NCI-H1105 (cell line): ENCODE measurements at places on chromosomes 1 and 21.
A peak's percentile ranks its signal among the peaks of the same experiment; 100 is the strongest.

DNA sequence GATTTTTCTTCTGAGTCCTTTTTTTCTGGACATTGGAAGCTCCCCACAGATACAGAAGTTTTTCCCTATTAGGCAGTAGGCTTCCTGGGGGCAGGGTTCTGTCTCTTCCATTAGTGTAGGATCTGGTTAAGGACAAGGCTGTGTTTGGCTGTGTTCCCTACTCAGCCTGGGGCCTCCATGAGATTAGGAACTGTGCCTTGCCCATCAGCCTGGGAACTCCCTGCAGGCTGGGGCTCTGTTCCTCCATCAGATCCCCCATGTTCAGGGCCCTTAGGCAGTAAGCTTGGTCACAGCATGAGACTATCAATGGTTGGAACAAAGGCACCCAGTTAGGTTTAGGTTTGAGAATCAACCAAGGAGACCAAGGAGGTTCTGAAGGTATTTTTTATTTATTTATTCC, 22.7 kb downstream of the NAV1 start:
- DNase-seq, result no peak

DNA sequence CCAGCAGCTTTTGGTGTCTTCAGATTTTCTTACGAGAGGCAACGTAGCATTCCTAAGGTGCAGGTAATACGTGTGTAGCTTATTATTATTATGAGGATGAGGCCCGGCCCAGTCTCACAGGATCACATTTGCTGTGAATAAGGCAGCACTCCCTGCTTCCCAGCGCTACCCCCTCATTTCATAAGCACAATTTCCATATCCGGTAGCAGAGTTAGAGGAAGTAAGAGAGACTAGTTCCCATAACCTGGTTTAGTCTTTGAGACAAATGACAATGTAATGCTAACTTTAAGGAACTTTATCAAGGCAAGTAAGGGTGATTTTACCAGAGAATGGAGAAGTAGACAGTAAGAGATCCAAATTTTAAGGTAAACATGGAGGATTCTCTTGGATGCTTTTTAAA, 14.6 kb upstream of the LMO4 start:
- DNase-seq, result no peak

- DNase-seq, result no peak
Measured at GRCh38 chr1:213466541-213466940, 415.5 kb downstream of the RPS6KC1 start.

DNA sequence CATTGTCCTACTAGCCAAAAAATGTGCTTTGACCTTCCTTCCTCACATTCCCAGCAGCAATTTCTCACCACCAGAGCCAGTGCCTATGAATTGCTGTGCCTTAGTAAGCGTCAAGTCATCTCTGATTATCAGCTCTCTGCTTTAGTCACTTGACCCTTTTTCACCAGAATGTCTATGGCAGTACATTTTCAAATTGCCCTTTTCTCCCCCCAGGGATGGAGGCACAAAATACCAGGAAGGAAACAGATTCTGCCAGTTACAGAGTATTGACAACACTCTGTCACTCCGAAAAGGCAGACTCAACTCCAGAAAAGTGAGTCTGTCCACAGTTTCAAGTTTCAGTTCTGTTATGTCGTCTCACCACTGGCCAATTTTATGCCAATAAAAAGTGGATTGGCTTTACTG, 167.4 kb downstream of the TNFSF18 start:
- DNase-seq, result no peak

GRCh38 chr1:195933835-195934234, 674.4 kb downstream of the KCNT2 start:
- DNase-seq, result no peak

GRCh38 chr1:8439015-8439702, 121.2 kb downstream of the SLC45A1 start:
- DNase-seq, result peak; percentile 87

DNA sequence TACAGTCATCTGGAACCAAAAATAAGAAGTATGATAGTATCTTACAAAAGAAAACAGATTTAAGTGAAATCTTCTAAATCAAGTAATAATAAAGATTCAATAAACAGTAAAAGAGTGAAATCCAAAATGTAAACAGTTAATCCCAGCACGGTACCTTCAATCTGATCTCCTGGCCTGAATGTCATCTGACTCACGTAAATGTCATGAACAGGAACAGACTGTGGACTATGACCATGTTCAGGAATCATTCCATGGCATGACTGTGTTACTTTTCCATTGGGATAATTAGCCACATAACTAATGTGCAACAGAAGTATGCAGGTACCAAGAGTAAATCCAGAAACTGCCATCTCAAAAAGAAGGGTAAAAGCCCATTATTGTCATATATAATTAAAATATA, 18.0 kb downstream of the FRRS1 start:
- no peak for DNase-seq

GRCh38 chr1:24470592-24470991, 32.0 kb upstream of the RCAN3 start:
- no peak for DNase-seq

DNA sequence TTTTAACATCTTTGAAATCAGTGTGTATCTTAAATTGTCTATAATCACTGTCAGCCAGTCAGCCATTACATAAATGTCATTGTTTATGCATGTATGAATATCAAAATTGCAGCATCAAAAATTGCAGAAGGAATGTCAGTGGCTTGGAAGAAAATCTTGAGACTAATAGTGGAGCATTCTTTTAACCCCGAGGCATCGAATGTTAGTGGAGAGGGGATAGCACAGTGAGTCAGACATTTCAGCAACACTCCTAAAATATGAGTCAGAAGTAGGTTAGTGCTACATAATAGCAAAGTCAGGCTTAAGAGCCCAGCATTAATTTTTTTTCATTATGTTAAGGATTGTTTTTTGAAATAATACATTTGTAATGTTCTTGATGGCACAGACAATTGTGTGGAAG, 45.5 kb downstream of the SNRPE start:
- no peak for DNase-seq

- peak; percentile 4 for DNase-seq
Measured at GRCh38 chr1:193256019-193256418, 69.6 kb upstream of the B3GALT2 start.

DNA sequence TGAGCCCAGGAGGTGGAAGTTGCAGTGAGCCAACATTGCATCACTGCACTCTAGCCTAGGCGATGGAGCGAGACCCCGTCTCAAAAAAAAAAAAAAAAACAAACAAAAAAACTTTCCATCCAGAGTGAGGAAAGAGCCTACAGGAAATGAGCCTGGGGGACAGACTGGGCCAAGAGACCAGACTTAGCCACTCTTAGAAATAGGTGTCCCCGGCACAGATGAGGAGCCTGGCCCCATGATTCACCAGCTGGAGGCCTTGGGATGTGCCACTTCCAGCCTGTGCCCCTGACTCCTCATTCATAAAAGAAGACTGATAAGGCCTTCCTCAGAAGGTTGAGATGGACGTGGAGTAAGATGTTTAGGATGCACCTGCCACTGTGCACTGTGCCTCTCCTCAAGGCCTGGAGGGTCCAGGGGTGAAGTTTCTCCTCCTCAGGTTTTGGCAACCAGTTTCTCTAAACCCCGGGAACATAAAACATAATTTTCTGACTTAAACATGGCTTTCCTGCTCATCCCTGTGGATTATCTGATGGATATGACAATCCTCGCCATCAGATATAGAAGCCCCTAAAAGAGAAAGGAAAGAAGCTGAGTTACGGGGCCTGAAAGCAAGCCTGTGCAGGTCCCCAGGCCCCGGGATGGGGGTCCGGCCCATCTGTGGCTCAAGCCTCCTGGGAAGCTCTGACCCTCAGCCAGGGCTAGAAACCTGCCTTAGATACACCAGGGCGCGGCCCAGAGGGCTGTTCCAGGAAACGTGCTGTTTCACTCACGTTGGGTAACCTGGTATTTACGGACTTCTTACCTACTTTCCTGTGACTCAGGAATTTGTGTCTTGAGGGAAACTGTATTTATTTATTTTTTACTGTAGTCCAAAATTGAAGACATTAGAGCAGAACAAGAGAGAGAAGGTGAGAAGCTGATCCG, 26.0 kb downstream of the MX1 start:
- DNase-seq, result no peak

DNA sequence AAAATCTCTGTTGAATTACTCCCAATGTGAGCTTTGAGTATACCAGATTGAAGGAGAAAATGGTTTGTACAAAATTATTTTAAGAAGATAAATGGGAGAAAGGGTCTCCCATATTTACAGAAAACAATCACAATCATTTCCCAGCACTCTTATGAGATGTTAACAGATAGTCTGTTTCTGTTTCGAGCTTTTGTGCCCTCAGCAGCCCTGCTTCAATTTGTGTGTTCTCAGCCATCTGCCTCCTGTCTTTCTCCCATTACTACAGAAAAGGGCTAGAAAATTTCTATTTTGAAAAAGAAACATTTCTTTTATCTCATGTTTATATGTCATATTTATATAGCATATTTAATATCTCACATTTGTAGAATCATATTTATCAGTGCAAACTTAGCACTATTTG, 498.4 kb downstream of the TTLL7 start:
- DNase-seq, result no peak

DNA sequence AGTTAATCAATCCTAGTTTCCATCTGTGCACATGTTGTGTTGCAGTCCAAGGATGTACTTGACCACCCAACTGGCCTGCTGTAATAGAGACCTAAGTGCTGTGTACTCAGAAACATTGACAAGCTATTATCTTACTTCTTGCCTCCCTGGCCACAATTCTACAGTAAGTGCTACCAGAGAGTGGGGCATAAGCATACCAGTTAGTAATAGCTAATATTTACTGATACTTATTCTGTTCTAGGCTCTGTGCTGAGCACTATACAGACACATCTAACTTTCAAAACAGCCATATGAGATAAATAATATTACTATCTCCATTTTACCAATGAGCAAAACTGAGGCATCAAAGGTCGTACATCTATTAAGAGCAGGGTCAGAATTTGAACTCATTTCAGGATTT, 49.5 kb upstream of the NPL start:
- DNase-seq, result no peak

GRCh38 chr1:230937371-230937770, 41.3 kb downstream of the TTC13 start:
- DNase-seq, result no peak

DNA sequence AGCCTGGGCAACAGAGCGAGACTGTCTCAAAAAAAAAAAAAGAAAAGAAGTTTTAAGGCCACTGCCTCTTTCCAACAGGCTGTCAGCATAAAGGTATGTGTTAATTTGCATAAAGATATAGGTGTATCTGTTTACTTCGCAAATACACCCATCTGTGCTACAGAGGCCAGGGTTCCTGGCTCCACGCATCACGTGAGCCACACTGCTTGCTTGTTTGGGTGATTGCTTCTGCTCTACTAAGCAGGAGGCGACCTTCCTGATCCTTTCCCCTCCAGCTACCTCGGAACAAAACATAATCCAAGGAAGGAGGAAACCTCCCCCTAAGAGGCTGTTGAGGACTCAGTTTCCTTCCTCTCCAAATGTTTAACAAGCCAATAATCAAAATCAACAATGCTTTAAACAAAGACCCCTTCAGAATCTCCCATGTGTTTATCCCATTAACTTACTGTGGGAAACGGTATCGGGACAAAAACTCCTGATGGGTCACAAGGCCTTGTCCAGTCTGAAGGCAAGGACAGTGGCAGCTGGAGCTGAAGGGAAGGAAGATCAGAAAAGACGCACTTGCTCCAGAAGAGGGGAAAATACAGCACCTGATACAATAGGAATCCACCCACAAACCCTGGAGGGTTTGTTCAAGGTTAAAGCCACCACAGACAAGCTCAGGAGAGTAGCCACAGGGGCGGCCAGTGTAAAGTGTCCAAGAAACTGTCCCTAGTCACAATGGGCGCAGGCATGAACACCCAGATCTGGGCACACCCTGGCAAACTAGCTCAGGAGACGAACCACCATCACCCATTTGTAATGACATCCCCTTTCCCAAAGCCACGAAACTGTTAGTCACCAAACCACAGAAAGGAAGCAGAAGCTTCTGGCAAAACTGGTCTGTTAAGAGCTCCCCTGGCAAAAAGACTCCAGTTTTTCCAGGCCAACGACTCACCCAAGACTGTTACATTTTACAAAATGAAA, 17.2 kb downstream of the CTNNBIP1 start:
- DNase-seq, result no peak

- DNase-seq, result no peak
Measured at GRCh38 chr1:66317248-66317515, 216.8 kb upstream of the SGIP1 start.

DNA sequence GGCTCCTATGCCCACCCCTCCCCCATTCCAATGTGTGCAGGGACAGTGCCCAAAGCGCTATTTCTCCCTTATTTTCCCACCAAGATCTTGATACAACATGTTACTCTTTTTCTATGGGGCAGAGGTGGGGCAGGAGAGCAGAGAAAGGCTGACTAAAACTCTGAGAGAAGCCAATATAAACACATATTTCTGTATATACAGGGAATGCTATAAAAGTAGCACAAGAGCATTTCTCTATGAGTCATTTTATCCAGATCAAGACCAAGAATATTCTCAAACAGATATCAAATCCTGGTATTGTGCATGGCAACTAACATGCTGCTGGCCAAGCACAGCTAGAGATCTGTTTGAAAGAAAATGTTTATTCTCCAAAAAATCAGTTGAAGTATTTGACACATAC, 7.3 kb downstream of the WDR26 start:
- DNase-seq, result no peak

DNA sequence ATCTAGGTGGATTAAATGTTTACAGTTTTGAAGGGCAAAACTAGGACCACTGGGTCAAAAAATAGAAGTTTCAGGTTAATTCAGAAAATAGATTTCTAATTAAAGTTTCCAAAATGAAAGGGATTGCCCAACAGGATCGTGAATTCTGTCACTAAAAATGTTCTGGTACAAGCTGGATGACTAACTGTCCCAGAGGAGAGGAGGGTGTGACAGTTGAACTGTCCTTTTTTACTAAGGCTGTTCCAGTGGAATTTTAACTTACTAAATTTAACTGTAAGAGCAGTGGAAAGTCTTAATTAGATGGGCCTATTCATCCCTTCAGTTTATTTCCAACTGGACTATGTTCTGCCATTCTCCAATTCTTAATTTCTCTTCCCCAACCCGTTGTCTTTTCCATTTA, 7.2 kb downstream of the SNX7 start:
- no peak for DNase-seq

DNA sequence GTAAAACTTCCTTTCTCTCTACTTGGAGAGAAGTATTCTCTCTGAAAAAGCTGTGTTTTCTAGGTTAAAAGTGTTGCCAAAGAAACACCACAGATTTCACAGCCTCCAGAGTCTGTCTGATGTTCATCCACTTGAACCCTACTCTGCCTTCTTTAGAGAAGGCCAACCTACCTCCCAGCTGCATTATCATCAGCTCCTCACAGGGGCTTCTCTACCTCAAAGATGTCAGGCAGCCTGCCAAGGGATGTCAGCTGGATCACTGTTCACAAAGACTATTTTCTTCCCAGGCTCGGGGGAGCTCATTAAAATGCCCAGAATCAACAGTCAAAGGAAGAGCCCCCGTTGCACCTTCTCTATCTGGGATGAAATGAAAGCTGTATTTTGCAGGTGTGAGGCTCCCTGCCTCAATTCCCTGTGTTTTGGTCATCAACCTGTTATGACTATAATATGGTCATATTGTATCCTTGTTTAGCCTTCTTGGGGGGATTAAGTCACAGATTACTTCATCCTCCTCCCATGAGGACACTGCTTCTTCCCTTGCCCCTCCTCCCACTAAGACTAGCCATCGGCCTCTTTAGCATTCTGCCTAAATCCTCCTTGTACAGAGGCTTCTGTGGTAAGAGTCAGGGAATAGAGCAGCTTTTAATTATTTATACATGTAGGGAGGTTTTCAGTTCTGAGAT, 25.7 kb downstream of the ANGPTL7 start:
- DNase-seq, result peak; percentile 25

- peak; percentile 86 for DNase-seq
Measured at GRCh38 chr1:203340112-203340790, 10.7 kb downstream of the FMOD start.

- DNase-seq, result no peak
Measured at GRCh38 chr1:240691909-240692705, 80.2 kb upstream of the GREM2 start.

GRCh38 chr1:213435715-213436114, 384.7 kb downstream of the RPS6KC1 start:
- DNase-seq, result no peak
